ENCODE measurements at places on chromosomes 7 and 10.

DNA sequence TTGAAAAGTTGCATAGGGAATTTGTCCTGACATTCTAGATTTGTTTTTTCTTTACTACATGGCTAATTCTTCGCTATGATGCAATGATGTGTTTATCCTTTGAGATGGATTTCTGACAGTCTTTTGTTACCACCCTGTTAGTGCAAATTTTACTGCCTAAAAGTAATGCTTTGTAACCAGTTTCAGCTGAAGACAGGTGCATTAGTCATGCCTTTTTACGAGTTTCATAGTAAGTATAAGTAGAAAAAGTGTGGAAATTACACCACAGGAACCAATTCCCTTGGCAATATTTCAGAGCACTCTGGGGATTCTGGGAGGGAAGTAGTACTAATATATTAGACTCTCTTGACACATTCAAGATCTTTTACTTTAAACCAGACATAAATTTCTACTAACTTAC lies 257.8 kb upstream of the DKK1 start:
- no peak for DNase-seq

- no peak for DNase-seq
Observed at GRCh38 chr10:102211615-102212299, 14.3 kb upstream of the ELOVL3 start.

DNA sequence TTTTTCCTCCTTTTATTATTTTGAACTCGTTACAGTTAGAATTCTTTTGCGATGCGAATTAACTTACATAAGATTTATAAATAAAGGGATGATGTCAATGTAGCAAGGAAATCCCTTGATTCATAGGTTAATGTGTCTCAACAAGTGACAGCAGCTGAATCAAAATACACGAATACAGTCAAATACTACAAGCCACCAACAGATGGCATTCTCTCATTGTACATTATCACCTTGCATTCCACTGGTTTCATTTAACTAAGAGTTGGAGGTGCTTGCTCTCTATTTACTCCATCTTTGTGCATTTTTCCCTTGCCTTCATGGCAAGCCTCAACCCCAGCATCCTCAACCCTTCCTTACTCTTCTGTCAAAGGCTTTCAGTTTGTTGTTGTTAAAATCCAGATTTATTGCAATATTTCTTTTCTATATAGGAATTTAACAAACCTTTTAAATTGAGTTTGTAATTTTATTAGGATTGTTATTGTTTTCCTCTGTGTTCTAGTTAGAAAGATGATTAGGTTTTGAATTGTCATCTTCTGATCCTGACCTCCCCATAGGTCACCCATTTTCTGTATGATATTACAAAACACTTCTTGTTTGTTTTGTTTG lies 78.3 kb downstream of the SLC25A40 start:
- DNase-seq, result no peak

DNA sequence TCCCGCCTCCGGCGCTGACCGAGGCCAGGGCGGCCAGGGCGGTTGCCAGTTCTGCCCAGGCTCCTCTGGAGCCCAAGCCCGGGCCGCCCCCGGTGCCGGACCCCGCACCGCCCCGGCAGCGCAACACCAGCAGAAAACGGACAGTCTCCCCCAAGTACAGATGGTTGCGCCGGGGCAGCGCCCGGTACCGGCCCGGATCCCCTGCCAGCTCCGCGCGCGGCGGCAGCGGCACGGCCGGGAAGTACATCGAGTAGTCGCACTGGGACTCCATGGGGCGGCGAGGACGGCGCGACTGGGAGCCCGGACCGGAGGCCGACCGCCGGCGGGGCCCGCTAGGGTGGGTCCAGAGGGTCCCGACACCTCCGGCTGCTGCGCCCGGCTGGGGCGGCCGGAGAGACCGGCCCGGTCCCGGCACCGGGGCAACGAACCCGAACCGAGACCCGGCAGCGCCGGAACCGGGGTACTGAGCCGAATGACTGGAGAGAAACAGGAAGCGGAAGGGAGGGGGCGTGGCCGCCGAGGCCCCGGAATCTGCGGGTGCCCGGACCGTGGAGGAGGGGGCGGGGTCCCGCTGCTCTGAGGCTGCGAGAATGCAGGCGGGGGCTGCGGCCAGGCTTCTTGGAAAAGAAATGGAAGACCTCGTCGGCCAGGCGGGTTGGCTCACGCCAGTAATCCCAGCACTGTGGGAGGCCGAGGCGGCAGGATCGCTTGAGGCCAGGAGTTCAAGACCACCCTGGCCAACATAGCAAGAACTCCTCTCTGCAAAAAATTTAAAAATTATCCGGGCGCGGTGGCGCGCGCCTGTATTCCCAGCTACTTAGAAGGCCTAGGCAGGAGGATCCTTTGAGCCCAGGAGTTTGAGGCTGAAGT lies at the start of gene TRAPPC14:
Gene TRAPPC14 (minus strand): TSS at position 495 of the 870 bp plus-strand sequence. CDS start 224 bp downstream, at position 271.
- peak; percentile 87 for DNase-seq

- DNase-seq, result no peak
Observed at GRCh38 chr7:81294897-81295515, 376.2 kb upstream of the SEMA3C start.

GRCh38 chr7:41882256-41882655 lies 179.4 kb upstream of the INHBA start:
- DNase-seq, result no peak

- DNase-seq, result no peak
Observed at GRCh38 chr7:44497155-44498027, 6.9 kb upstream of the NUDCD3 start.

GRCh38 chr10:9451211-9451773 lies 1396.8 kb downstream of the GATA3 start:
- DNase-seq, result no peak

DNA sequence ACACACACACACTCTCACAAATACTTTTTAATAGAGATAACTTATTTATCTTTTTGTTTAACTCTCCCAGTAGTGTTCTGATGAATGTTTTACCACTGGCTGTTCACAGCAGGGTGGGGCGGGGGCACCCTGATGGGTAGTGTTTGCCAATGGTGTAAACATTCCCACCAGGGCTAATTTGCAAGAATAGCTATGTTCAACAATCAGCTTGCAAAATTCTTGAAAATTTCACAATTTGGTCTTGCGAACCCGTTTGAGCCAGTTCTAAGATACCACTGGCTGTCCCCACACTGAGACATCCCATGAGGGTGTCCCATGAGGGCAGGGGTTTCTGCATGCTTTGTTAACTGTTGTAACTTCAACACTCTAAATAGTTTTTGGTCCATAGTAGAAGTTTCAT lies 348.5 kb downstream of the CXCL12 start:
- DNase-seq, result no peak

GRCh38 chr7:86785641-86786040 lies 141.9 kb downstream of the GRM3 start:
- DNase-seq, result no peak

DNA sequence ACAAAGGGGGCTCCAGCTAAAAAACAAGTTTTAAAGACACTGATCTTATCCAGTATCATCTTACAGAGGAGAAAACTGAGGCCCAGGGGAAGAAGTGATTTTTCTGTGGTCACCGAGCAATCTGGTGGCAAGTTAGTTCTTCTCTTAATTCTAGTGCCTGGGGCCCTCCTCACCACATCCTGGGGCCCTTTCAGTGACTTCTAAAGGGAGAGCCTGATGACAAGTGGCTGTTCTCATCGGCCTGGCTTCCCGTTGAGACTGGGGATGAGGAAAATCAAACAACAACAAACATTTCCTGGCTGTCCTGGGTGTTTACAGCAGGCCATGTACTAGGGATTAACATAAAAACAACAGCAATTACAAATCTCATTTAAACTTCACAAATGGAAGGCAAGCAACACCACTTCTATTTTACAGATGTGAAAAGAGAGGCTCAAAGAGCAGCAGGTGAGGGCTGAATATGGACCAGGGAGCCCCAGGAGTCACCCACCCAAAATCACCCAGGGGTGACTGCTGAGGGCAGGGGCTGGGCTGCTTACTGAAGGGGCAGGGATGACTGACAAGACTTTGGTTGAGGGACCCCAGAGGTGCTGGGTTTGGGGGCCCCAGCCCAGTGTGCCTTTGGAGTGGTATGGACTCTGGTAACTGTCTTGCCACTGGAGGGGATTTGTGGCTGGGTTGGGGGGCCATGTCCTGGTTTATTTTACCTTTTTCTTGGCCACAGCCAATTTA lies 24.7 kb upstream of the MTPAP start:
- DNase-seq, result no peak

DNA sequence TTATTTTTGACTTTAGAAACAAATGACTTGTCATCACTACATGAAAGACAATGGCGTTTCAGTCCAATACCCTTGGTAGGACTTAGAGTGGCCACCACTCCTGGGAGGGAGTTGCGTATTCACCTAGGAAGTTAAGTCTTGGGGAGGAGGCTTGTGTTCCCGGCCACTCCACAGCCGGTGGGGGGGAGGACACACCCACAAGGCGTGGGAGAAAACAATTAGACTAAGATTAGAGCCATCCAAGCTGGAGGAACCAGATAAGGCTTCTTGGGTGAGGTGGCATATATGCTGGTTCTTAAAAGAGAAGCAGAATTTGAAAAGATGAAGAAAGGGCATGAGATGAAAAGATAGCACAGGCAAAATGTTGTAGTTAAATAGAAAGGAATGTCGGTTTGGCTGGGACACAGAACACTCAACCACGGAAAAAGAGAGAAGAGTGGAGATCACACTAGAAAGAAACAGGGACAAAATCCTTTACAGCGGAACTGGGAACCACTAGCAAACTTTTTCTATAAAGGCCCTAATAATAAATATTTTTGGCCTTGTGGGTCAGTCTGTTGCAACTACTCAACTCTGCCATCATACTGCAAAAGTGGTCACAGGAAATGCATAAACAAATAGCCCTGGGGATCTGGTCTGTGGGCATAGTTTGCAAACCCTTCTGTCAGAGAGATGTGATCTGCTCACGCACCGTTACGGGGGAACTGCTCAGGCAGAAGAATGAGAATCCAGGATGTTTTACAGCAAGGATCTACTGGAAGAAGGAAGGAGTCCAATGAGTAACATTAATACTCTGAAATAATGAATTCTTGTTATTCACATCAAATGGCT lies 651.8 kb downstream of the PARD3 start:
- no peak for DNase-seq

Data from stimulated activated CD8-positive, alpha-beta memory T cell treated with anti-CD3 and anti-CD28 coated beads, Interleukin-12 subunit alpha, Interleukin-12 subunit beta, amount 100 ng/mL, for 1 hour (primary cell).